Activated naive CD4-positive, alpha-beta T cell (primary cell): ENCODE measurements at places on chromosomes 1 and 21.

GRCh38 chr1:7013833-7014639, 228.8 kb downstream of the CAMTA1 start:
- no peak for DNase-seq

- no peak for DNase-seq
Observed at GRCh38 chr1:180366371-180367068, 135.9 kb downstream of the ACBD6 start.

- DNase-seq: no peak
Observed at GRCh38 chr1:235931171-235931738, 64.5 kb upstream of the LYST start.

DNA sequence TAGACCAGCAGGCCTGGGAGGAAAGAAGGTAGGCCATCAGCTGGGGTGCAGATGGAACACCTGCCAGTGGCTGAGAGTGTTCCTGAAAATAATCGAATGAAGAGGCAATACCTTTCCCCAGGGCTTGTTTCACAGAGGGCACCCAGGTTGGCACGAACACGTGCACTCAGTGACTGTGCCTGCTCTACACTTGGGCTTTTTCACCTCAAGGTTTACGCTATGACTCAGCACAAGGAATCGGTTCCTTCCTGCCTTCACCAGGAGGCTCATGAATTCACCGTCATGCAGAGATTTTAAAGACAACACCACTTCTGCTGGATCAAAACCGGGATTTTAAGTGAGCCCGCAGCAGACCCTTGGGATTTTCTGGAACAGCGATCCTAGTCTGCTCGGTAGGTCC, 118.5 kb upstream of the ADAR start:
- DNase-seq: no peak

GRCh38 chr1:78619803-78620579, at the start of gene IFI44L:
Gene IFI44L (plus strand): TSS chr1:78620448. CDS start chr1:78627916, 7,468 bp downstream.
- DNase-seq: peak; percentile 61

DNA sequence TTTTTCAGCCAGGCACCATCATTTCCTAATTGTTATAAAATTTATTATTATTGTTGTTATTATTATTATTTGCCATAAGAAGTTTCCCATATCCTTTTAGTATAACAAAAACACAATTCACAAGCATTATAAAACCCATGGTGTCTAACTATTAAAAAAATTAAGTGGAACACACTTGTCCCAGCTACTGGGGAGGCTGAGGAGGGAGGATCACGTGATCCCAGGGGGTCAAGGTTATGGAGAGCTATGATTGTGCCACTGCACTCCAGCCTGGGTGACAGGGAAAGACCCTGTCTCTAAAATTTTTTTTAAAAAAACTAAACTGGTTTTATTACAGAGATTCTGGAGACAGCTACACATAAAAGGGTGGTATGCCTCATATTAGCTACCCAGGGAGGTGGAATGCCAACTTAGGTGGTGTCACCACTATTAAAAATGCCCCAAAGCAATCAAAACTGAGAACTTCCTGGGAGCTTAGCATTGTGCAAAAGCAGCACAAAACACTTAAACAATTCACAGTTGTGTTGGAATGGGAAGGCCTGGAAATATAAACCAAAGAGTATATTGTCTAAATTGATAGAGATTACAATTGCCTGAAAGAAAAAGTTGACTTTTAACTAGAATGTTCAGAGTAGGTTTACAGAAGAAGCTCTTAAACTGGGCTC, 8.7 kb upstream of the RGS4 start:
- no peak for DNase-seq
